ENCODE measurements at places on chromosomes 11 and 22.

GRCh38 chr22:48397531-48398180 lies 1430.0 kb downstream of the BRD1 start:
- DNase-seq: no peak

DNA sequence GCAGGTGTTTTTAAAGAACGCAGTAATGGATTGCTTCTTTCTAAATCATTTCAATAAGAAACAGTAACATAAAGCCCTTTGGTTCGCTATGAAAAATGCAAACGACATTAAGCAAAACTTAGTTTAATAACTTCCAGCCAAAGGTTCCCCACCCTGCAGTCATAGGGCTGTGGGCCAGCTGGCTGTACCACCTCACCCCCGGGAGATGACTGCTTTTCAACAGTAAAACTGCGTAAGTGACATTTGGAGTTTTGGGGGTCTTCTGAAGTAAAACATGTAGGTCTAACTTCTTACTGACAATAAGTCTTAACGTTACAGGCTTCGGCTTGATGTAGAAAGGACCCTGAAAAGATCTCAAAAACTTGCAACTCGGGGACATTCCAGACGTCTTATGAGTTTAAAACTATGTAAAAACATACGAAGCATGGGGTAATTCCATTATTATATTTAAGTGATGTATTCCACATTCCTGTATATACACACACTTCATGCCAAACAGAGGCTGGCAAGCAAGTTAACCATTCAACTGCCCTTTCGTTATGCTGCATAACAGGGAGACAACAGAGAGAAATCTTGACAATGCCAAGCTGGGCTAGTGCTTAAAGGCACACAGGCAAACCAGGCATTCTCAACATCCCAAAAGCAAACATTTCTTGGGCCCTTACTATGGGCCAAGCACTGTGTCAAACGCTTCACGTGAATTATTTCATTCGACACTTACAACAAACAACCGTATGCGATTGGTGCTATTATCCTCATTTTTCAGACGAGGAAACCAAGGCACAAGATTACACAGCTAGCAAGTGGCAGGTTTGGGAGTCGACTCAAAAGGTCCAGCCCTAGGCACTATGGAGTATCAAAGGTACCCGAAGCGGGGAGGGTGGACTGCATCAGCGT lies 1.2 kb downstream of the MRTFA start:
- DNase-seq: peak; percentile 12

DNA sequence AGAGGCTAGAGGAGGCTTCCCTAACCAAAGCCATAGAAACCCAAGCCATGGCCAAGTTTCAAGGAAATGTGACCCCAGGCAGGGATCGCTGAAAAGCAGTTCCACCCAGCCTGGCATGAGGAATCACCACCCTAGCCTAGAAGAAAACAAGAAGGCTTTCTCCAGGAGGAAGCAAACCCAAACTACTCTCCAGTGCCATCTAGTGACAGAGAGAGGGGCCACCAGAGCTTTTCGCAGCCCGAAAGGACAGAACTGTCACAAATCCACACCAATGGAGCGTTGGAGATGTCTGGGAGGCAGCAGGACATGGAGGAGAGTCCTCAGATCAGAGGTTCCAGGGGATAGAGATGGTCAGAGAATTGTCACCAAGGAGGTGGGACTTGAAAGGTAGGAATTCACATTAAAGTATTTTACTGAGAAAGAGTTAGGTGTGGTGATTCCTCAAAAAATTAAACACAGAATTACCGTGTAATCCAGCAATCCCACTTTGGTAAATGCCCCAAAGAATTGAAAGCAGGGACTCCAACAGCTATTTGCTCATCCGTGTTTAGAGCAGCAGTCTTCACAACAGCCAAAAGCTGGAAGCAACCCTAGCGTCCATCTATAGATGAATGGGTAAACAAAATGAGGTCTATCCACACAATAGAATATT lies 67.3 kb upstream of the NUP50 start:
- peak; percentile 39 for DNase-seq

DNA sequence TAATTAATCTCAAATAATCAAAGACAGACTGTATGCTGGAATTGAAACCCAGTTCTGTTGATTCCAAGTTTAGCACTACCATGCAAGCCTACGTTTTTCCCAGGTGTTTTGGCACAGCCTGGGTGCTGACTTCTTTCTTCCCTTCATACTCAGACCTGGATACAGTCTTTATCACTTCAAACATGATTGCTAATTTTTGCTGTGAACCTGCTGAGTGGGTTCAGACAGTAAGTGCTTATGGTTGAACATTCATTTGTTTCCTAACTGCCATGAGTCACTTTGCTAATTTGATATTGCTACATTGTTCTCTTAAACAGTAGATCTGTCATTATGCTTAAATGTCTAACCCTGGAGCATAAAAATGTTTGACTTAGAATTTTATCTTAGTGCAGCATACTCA lies 12.2 kb downstream of the PAAF1 start:
- DNase-seq: no peak

GRCh38 chr11:79028225-79028624 lies 412.6 kb downstream of the TENM4 start:
- no peak for DNase-seq

- DNase-seq: no peak
Measured at GRCh38 chr11:12124306-12124705, 13.9 kb downstream of the MICAL2 start.

- no peak for DNase-seq
Measured at GRCh38 chr11:72825661-72826060, 11.4 kb downstream of the ATG16L2 start.

DNA sequence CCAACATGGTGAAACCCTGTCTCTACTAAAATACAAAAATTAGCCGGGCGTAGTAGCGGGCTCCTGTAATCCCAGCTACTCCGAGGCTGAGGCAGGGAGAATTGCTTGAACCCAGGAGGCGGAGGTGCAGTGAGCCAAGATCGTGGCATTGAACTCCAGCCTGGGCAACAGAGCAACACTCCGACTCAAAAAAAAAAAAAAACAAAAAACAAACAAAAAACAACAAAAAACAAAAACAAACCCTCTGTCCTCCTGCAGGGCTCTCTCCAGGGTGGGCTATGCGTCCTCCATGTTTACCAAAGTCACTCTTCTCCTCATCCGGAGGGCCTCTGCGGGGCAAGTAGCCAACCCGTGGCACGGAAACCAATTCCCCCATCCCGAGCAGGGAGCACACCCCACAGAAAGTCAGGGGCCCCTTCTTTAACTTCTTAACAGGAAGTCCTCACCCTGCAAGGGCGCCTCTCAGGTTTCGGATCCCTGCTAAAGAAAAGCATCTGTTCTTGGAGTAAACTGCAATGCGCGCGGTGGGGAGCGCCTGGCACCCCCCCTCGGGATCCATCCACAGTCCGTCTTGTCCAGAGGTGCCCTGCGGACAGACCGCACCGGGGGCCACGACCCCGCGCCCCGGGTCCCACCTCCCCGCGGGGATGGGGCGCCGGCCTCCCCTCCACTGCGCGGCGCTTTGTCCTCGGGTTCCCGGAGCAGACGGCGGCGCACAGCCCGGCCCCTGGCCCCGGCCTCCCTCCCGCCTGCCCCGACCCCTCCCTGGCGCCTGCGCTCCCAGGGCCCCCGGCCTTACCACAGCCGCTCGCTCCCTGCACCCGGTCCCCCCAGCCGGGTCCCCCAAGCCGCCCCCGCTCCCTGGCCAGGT lies 712 bp downstream of the CERK start:
- no peak for DNase-seq

- no peak for DNase-seq
Measured at GRCh38 chr22:46406791-46407190, 71.3 kb downstream of the TRMU start.

- DNase-seq: no peak
Measured at GRCh38 chr11:11450744-11451362, 97.8 kb upstream of the CSNK2A3 start.

- no peak for DNase-seq
Measured at GRCh38 chr11:20459865-20460264, 72.3 kb downstream of the PRMT3 start.

GRCh38 chr22:27387561-27387960 lies 414.0 kb downstream of the MN1 start:
- no peak for DNase-seq

DNA sequence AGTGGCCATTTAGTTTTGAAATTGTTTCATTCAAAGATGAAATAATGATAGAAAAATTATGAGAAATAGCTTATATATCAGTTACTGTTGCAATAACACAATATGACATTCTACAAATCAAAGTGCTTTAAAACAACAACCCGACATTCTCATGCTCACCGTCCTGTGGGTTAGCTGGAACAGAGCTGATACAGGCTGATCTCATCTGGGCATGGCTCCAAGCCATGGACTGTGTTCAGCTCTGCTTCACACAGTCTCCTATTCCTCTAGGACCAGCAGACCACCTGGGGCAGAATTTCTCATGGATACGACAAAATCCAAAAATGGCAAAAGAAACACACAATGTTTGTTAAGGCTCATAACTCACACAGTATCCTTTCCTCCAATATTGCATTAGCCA lies 178.6 kb downstream of the CNTN5 start:
- no peak for DNase-seq

GRCh38 chr11:87430821-87431220 lies 393.1 kb downstream of the TMEM135 start:
- DNase-seq: no peak

DNA sequence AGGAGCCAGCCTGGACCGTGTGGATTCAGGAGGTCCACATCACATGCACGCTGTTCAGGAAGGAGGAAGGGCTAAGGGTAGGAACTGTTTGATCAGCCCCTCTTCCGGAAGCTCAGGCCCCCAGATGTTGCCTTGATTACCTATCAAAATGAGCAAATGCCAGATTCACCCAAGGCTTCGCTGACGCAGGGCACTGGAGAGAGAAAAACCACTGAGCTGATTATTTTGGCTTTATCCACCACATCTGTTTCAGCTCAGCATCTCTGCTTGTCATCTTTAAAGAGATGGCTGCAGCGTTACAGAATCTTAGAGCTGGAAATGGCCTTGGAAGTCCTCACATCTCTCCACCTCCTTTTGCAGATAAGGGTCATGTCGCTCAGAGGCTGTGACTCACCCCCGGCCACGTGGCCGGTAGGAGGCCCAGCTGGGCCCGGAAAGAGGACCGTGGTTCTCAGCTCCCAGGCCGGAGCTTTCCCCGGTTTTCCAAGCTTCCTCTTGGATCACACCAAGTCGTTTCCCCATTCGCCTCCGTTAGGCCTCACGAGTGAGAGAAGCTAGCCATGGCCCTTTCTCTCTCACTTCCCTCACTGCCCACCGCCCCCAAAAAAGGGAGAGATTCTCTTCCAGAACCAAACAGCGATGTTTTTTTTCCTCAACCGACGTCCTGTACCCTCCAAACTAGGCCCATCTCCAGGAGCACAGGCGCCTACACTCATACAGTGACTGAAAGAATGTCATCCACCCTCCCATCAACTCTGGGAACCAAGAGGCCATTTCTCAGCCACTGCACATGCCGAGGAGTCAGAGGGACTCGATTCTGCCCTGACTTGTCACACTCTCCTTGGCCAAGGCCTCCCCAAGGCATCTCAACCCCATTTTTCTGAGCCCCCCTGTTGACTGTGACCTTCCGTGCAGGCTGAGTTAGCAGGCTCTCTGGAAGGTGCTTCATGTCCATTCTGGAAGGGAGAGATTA lies 37.6 kb downstream of the LIF start:
- no peak for DNase-seq

GRCh38 chr11:61833471-61833870 lies 5.4 kb downstream of the FADS2 start:
- DNase-seq: no peak

DNA sequence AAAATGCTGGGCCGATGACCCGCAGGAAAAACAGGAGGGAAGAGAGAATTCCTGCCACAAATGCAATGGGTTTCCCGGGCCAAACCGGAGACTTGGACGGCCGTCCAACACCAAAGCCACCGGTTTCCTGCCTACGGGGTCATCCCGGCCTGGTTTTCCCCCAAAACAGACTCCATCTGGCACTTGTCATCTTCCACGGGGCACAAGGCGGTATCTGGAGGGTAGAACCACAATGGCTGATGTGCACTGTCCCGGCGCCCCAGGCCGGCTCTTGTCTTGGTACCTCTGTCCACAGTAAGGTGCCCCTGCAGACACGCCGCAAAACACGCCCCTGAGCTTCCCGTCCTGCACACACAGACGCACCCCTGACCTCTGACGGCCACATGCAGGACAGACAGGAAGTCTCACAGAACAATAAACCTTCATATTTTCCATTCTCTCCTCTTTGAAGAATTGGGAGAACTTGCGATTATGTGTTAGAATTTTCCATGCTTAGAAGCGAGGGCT lies 20.1 kb downstream of the CELSR1 start:
- no peak for DNase-seq

GRCh38 chr11:17526931-17527627 lies 17.1 kb downstream of the USH1C start:
- no peak for DNase-seq

GRCh38 chr11:107563702-107564101 lies 1.8 kb downstream of the ALKBH8 start:
- DNase-seq: peak; percentile 26

- no peak for DNase-seq
Measured at GRCh38 chr22:49553076-49553475, 274.6 kb downstream of the BRD1 start.

- no peak for DNase-seq
Measured at GRCh38 chr11:2998073-2998850, 6.1 kb upstream of the NAP1L4 start.

DNA sequence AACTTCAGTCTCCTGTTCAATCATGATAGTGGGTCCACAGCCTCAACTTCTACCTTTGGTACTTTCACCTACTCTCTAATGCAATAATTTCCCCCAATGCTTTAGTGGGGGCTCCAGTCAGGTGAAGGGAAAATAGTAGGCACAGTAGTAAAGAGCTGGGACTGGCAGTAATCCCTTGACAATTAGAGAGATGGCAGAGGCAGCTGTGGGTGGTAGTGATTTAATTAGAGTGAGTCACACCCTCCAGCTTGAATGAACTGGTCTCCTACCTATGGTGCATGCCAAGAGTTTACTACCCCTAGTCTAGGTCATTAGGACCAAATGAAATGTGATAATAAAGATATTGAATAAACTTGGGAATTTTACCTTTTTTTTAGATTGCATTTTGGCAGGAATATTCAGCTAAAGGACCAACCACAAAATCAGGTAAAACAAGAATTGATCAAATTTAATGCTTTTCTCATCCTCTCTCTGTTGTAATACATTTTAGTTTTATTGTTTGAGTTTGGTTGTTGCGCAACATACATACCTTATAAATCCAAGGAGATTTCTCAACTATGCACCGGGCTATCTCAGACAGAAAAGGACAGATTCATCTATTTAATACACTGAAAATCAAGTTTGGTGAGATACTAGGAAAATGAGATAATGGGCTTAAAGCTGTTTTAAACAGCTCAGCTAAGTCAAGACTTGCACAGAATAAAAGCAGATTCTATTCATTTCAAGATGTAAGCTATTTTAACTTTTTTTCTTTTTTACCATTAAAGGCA lies 9.0 kb downstream of the PRRG4 start:
- peak; percentile 8 for DNase-seq
